ENCODE measurements at places on chromosomes 5 and 9.

DNA sequence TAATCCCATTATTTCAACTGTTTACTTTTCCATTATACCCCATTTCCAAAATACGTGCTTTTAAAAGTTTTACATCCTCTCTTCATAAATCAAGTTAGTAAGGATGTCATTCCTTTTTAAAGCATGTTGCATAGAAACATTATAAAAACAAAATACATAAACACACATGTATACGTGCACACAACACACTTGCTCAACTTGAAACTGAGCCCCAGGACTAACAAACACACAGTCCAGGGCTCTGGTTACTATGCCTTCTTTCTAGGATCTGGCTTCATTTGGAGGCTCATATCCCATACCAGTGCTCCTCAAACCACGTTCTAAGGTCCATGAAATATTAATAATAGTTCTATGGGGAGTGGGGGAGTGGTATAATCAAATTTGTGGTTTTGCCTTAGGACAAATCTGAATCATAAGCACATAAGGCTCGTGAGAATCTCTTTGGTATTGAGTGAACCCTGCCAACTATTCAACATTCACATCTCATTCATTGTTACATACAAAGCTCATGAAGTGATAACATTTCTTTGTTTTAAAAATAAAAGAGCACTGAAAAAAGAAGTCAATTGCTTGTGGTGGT is 55.2 kb downstream of the NFIB start:
- no peak for DNase-seq

DNA sequence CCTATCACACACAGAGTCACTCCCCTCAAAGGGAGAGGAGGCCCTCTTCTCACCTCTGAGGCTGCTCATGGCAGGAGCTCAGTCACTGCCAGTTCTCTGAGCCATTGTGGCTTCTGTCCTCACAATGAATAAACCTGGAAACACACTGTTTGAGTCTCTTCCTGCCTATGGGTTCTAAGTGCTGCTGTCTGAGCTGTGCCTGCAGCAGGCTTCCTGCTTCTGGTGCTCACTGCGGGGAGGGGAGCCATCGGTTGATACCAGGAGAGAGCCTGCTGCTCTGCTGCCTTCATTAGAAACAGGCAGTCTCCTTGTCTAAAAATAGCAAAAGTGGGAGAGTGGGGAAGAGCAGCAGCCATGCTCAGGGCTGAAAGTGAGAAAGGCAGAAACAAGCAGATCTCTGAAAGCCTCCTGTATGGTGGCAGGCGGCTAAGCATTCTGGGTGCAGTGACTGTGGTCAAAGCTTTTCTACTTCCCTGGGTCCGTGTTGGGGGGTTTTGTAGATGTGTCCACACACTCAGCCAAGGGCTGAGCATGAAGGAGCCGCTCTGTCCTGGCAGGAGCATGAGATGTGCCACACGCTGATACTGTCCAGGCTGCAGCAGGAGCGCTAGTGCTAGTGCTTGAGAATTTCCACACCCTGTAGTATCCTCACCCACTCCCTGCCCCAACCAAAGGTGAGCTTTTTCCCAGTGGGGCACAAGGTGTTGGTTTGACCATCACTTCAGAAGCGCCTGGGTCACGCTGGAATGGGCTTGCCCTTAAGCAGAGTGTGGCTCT is 34.2 kb downstream of the PRKACG start:
- no peak for DNase-seq

DNA sequence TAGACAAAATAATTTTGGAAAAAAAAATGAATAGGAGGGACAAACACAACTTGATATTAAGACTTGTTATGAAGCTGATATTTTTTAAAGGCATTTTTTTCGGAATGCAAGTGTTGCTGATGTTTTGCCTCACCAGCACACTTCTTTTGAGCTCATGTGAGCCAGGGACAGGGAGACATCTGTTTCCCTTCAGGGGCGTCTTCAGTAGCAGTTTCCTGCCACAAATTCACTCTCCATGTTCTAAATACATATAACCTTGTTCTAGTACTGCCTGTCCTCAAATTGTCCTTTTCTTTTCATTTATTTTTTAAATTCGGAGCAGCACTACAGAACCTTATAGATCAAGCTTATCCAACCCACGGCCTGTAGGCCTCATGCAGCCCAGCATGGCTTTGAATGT is 316.0 kb upstream of the PAPPA start:
- DNase-seq = no peak

DNA sequence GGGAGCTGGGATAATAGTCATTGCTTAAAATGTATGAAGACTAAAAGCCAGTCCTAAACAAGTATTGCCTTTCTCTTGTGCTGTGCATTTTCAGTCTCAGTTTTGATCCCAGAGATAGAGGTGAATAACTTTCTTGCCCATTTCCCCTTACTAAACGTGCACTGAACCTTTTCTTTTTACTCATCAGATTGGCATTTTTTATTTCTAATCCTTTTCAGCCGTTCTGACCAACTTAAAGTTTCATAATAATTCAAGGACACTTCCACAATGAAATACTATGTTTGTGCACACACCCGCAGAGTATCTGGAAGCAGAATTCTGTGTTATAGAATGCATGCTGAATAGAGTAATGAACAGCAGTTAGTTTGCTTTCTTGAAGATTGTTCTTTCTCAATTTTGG is 343.6 kb downstream of the LRRC70 start:
- no peak for DNase-seq

- DNase-seq = no peak
These were observed 6.6 kb upstream of the IER5L start for GRCh38 chr9:129184596-129185122.

- DNase-seq = no peak
These were observed 63.8 kb downstream of the ANGPTL2 start for GRCh38 chr9:127058645-127059021.

GRCh38 chr5:1805736-1806135 is 4.5 kb downstream of the NDUFS6 start:
- no peak for DNase-seq

- DNase-seq = no peak
These were observed 72.9 kb downstream of the RCL1 start for GRCh38 chr9:4865681-4866080.

DNA sequence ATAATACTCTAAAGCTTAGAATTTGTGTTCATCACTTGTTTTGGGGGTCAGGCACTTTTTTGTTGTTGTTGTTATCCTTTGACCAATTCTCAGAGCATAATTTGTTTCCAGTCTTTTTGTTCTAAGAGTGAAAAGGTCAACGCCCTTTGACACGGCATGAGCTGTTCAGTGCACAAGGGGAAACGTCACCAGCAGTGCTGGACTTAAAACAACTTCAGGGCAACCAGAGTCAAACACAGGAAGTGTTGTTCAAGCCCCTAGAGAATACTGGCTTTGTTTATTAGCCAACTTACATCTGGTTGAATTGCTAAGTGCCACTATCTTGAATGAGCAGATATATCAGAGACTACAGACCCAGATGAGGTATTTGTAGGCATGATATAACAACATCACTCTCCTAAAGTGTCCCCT is 368.9 kb downstream of the TMEM161B start:
- no peak for DNase-seq

DNA sequence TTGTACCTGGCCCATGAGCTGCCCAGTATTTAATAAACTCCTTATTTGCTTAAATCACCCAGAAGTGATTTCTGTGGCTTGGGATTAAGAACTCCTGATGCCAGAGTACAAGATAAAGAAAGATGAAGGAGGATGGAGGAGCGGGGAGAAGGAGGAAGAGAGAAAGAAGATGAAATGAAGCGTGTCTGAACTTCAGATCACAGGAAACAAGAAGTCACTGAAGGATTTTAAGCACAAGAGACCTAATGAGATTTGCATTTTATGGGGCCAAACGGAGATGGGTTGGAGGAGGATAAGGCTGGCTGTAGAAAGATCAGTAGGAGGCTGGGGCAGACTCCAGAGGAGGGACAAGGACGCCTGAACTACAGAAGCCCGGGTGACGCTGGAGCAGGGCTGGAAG is 3.1 kb downstream of the EIF4E1B start:
- DNase-seq = no peak

GRCh38 chr5:129217179-129217578 is 122.6 kb downstream of the ISOC1 start:
- no peak for DNase-seq

DNA sequence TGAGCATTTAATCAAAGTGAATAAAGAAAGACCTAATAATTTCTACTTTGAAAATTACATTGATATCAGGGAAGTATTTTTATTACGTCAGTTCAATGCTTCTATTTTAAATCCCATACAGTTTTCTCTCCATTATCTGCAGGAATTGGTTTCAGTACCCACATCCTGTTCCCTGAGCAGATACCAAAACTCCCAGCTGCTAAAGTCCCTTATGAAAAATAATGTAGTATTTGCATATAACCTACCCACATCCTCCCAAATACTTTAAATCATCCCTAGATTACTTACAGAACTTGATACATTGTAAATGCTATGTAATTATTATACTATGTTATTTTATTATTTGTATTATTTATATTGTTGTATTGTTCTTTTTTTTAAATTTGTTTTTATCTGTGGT is 125.4 kb upstream of the MINAR2 start:
- DNase-seq = no peak

DNA sequence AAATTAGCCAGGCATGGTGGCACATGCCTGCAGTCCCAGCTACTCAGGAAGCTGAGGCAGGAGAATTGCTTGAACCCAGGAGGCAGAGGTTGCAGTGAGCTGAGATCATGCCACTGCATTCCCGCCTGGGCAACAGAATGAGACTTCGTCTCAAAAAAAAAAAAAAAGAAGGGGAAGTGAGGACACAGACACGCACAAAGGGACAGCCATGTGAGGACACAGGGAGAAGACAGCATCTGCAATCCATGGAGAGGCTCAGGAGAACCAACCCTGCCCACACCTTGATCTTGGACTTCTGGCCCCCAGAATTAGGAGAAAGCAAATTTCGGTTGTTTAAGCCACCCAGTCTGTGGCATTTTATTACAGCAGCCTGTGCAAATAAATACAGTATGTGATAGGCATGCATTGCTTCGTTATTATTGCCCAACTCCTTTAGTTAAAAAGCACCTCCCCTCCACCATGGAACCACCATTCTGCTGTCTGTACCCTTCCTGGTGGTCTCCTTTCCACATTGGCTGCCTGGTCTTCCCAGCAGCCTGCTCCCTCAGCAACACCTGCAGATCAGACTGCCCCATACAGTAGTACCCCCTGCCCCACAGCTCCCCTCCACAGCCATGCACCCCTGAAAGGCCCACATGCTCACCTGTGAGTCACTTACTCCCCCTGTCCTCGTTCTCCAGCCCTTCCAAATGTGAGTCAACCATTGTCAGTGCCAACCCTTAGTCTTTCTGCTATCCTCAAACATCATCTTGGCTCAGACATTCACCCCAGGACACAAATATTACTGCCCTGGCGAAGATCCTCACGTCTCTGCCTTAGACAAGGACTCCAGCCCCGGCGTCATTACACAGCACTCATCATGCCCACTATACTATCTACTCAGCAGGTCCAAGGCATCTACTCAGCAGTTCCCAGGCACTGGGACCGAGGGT is 128.8 kb downstream of the ROR2 start:
- no peak for DNase-seq

GRCh38 chr5:131156385-131156784 is 8.7 kb downstream of the HINT1 start:
- DNase-seq = no peak

DNA sequence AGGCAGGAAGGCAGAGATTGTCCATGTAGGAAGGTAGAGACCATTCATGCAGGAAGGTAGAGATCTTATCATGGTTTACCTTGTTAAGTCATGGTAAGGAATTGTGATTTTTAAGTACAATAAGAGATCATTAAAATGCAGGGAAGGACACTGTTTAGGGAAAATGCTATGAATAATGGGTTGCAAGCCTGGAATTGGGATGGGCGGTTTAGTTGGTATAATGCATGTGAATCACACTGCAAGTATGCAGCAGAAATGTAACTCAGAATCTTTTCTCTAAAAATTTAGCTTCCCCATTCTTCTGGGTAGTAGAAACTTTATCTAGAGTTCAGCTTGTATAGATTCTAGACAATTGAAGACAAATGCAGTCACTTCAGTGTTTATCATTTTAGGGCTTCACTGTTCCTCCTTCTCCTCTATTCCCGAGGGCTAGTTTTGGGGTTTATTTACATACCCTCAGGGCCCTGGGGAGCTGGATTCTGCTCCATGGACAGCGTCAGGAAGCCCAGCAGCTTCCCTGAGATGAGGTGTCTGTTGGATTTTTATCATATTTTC is 212.0 kb downstream of the SREK1 start:
- DNase-seq = no peak

DNA sequence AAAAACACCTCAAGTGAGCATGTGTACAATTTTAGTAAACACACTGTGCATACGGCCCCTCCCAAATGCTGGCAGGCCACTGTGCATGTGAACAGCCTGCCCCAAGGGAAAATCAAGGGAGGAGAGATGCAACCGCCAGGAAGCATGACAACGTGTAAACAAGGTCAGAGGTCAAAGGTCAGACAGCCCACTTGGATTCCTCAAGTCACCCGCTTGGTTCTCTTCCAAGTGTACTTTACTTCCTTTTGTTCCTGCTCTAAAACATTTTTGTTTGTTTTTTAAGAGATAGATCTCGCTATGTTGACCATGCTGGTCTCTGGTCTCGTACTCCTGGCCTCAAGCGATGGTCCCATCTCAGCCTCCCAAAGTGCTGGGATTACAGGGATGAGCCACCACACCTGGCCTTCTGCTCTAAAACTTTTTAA is 126.7 kb upstream of the SHB start:
- no peak for DNase-seq

- no peak for DNase-seq
These were observed 374.7 kb downstream of the PTPRD start for GRCh38 chr9:10238087-10238486.

DNA sequence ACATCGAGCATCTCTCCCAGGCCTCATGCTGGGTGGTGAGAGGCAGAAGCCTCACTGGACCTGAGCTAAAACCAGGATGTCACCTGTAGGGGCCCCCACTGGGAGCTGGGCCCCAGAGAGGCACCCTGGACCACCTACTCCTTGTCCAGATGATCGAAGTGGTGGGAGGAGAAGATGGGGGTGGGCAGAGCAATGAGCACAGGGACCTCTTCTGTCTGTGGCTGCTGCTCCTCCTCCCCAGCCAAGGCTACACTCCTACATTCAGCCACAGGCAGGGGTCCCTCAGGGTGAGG is 227.5 kb downstream of the CACNA1B start:
- DNase-seq = no peak

DNA sequence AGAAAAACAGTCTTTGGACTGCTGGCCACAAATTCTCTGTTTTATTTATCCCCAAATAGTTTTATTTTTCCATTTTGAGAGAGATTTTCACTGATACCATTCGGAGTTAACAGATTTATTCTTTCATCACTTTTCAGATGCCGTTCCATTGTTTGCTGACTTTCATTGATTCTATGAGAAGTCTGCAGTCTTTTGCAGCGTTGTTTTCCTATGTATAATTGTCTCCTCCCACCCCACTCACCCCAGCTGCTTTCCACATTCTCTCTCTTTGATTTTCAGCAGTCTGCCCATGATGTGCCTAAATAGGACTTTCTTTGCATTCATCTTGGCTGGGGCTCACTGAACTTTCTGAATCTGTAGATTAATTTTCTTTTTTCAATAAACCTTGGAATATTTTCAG is 107.6 kb downstream of the C9orf50 start:
- DNase-seq = no peak

- no peak for DNase-seq
These were observed 351.9 kb downstream of the PRELID2 start for GRCh38 chr5:145483212-145483611.
